ENCODE measurements at places on chromosomes 2 and 18. TPM values are rescaled to one million over a fixed set of nuclear protein-coding genes. Genes with fewer than 3 reads are reported as not detected.

DNA sequence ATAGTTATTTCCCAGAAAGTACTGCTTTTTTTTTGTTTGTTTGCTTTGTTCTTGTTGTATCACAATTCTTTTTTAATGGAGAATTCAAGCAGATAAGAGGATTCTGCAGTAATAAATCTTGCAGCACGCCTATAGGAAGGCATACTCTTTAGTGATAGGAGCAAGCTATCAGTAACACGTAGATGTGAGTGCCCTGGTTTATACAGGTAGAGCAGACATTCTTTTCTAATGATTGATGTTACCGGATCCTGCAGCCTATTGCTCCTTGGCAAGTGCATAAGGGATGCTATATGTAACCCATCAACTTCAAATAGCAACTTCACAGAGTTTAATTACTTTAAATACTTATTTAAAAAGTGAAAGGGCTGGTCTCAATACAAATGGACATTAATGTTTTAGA lies 834.2 kb upstream of the GCFC2 start:
- no peak for DNase-seq

DNA sequence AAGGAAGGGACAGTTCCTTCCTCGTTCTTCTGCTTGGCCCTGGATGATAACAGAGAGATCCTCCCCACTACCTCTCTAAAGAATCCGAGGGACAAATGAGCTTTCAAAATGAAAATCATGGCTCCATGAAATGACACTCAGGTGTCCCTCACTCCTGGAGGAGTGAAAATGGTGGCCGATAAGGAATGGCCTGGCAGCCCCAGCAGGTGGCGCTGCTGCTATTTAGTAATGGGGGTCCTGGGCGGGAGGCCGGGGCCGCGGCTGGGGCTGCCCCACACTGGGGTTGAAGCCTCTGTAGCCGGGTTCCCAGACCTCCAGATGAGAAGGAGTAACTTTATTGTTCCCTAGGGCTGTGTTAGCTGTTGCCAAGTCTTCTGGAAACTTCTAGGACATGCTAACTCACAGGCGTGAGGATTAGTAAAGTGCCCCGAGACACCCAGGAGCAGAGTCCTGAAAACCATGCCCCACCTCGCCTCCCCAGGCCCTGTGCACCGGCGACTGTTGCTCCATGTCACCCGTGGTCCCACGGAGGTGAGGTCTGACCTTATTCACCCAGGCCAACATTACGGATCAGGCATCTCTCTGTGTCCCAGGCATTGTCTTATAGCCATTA lies 138.0 kb downstream of the CTIF start:
- DNase-seq = peak; percentile 55

- no peak for DNase-seq
Observed at GRCh38 chr18:26717123-26717719, 148.3 kb downstream of the AQP4 start.

GRCh38 chr2:46002507-46002883 lies 294.7 kb upstream of the EPAS1 start:
- no peak for DNase-seq

DNA sequence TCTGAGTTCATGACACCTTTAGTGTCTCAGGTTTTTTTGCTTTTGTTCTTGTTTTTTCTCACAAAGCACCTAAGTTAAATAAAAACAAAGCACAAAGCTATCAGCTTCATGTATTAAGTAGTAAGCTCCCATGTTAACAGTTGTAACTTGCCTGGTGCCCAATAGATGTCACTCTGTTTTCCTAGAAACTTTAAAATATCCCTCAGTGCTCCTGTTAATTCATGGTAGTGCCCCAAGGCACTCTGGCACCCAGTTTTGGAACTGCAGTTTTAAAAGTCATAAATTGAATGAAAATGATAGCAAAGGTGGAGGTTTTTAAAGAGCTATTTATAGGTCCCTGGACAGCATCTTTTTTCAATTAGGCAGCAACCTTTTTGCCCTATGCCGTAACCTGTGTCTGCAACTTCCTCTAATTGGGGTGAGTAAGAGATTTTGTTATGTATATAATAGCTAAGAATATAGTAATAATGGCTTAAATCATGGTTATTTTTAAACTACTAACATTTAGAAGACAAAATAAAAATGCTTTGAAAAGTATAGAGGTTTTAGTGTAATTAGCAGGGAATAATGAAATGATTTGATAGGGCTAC lies 555.0 kb upstream of the TMEFF2 start:
- no peak for DNase-seq

GRCh38 chr18:62324181-62324828 lies 805 bp upstream of the TNFRSF11A start:
- no peak for DNase-seq

- DNase-seq = peak; percentile 99
Observed at GRCh38 chr2:54634564-54635511, 88.6 kb upstream of the EML6 start.

DNA sequence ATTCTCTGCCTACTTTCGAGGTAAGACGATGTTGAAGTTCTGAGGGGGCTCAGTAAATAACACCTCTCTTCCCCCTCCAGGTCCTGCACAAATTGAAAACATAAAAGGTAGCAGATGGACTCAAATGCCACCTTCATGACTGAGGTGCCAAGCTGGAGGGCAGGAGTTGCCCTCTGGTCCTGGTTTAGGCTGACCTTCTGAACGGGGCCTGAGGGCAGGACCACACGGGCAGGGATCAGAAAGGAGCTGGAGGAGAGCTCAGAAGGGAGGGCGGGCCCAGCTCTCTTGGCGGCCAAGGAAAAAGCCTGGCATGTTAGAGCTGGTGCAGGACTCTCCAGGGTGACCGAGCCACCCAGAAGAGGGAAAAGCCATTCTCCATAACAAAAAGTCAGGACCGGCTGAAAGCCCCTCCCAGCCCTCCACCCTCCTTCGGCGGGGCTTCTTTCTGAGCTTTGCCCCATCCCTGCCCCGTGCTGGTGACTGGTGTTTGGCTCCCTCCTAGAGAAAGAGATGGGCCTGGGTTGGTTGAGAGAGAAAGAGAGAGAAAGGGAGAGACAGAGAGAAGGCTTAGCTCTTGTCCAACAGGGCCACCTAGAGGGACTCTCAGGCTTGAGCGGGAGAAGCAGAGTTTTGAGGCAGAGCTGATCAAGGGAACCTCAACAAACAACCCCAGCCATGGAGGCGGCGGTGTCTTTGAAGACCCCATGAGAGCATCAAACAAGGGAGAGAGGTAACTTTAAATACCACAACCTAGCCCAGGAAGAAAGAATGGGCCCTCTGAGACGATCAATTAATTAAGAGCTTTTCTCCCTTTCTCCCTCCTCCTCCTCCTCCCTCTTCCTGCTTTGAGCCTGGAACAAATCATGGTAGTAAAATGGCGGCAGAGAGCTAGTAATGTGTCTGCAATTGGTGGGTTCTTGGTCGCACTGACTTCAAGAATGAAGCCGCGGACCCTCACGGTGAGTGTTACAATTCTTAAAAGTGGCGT lies 50.8 kb downstream of the WIPF1 start:
- peak; percentile 41 for DNase-seq

GRCh38 chr18:3593904-3594759 lies 144.2 kb downstream of the TGIF1 start:
- DNase-seq = peak; percentile 95

- DNase-seq = no peak
Observed at GRCh38 chr2:201436141-201436540, 15.1 kb downstream of the TRAK2 start.

The MZT2B gene
- 258 TPM for total RNA-seq

The ERBB4 gene
- not detected for total RNA-seq

The ANKRD36B gene
- 20.2 TPM for total RNA-seq

The COPS9 gene
- total RNA-seq = 400 TPM

The PSTPIP2 gene
- 0.68 TPM for total RNA-seq

The SKOR2 gene
- total RNA-seq = not detected

The CRACDL gene
- total RNA-seq = not detected

The TM4SF20 gene
- total RNA-seq = not detected

The ABHD1 gene
- total RNA-seq = not detected

The FOXD4L1 gene
- total RNA-seq = 0.10 TPM

All from RPMI7951 (cell line).